Cardiac muscle cell (in vitro differentiated cells and primary cell): ENCODE measurements at places on chromosomes 12 and 14. TPM values are rescaled to one million over a fixed set of nuclear protein-coding genes. Genes with fewer than 3 reads are reported as not detected.
A peak's percentile ranks its signal among the peaks of the same experiment; 100 is the strongest.

The KRT4 gene
- total RNA-seq: not detected in 2 replicates

The GDF3 gene
- not detected in 2 replicates for total RNA-seq

GRCh38 chr12:32265951-32266350, 133.4 kb upstream of the FGD4 start:
- DNase-seq: no peak

- peak; percentile 90 for DNase-seq
Observed at GRCh38 chr14:32709027-32709426, 229.7 kb upstream of the NPAS3 start.

The ACVRL1 gene
- 0.81 and 5.5 TPM in 2 replicates for total RNA-seq

The PTPN21 gene
- 14.7 and 16.7 TPM in 2 replicates for total RNA-seq

The SIRT4 gene
- total RNA-seq: 7.4 and 10.3 TPM in 2 replicates

The OR11G2 gene
- not detected in 2 replicates for total RNA-seq

- no peak for DNase-seq
Observed at GRCh38 chr12:96769400-96769799, 137.7 kb upstream of the NEDD1 start.

GRCh38 chr12:48925304-48926011, at the start of gene FKBP11:
TSS of gene FKBP11 (minus strand) at chr12:48925492. CDS start at chr12:48925428, 64 bp downstream.
- DNase-seq: peak; percentile 39

DNA sequence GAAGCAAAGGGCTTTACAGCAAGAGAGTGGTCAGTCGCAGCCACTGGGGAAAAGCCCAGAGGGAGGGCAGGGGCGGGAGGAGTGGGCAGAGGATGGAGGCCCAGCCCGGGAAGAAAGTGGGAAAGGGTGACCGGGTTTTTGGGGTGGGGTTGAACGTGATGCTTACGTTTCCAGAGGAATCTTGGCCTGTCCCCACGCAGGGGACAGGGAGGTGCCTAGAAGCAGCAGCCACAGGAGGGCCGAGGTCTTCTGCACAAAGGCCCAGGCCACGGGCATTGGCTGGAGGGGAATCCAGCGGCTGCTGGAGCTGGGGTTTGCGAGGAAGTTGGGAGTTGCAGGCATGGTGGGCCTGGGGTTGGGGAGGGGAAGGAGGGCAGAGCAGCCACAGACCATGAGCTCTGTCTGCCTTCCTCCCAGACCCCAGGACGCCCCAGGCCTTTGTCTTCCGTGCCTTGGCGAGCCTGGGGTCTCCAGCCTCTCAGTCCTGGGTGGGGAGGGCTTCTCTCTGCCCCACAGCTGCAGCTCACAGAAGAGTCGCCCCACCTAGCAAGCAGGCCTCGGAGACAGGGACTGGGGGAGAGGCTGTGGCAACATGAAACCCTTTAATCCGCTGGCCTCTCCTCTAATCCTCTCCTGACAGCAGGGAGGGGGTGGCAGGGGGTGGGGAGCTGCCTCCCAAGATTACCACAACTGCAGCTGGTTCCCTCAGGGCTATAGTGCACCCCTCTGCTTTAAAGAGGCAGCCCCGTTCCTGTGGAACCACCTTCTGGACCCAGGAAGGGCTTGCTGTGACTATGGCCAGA, at the start of gene CACNA2D4:
TSS of gene CACNA2D4 (minus strand) at position 572 of the 803 bp plus-strand sequence. CDS start at position 393, 179 bp downstream.
- DNase-seq: no peak

DNA sequence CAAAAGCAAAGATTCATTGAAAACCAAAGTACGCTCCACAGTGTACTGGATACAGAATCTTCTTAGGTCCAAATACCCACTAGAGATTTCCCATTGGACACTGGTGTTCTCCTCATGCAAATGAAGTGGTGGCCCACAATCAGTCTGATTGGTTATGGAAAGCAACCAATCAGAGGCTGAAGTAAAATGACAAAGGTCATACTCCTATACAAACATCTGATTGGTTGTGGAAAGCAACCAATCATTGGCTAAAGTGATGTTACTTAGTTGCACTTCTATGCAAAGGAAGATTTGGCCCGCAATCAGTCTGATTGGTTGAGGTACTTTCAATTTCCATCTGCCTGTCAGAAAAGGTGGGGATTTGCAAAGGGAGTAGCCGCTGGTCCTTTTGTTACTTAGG, 1.3 kb upstream of the WASHC3 start:
- no peak for DNase-seq

GRCh38 chr14:76537906-76538647, 162.1 kb downstream of the ESRRB start:
- no peak for DNase-seq

The ACVR1B gene
- total RNA-seq: 38.1 and 46.4 TPM in 2 replicates

DNA sequence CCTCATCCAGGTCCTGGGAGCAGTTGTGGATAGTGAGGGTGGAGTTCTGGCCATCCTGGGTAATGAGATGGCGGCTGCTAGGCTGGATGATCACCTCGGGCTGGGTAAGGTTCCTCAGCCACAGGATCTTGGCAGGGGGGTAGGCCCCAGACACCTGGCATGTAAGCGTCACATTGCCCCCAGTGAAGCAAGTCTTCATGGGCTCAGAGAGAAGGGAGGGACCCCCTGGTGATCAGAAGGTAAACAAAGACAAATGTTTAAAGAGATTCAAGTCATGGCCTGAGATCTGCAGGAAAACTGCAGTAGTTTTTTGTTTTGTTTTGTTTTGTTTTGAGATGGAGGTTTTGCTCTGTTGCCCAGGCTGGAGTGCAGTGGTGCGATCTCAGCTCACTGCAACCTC, 12.8 kb upstream of the WSB2 start:
- no peak for DNase-seq

The KERA gene
- total RNA-seq: not detected in 2 replicates

DNA sequence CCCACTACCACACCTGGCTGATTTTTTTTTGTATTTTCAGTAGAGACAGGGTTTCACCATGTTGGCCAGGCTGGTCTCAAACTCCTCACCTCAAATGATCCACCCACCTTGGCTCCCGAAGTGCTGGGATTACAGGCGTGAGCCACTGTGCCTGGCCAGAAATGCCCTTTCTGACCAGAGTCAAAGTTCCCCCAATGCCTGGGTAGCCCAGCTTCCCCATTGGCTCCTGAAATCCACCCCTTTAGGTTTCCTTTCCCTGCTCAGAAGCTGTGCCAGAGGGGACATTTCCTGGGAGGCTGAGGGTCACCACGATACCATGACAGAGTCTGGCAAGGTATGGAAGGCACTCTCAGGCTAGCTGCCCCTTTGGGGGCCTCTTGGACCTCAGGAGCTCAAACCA, 3.5 kb downstream of the GSTZ1 start:
- DNase-seq: no peak

DNA sequence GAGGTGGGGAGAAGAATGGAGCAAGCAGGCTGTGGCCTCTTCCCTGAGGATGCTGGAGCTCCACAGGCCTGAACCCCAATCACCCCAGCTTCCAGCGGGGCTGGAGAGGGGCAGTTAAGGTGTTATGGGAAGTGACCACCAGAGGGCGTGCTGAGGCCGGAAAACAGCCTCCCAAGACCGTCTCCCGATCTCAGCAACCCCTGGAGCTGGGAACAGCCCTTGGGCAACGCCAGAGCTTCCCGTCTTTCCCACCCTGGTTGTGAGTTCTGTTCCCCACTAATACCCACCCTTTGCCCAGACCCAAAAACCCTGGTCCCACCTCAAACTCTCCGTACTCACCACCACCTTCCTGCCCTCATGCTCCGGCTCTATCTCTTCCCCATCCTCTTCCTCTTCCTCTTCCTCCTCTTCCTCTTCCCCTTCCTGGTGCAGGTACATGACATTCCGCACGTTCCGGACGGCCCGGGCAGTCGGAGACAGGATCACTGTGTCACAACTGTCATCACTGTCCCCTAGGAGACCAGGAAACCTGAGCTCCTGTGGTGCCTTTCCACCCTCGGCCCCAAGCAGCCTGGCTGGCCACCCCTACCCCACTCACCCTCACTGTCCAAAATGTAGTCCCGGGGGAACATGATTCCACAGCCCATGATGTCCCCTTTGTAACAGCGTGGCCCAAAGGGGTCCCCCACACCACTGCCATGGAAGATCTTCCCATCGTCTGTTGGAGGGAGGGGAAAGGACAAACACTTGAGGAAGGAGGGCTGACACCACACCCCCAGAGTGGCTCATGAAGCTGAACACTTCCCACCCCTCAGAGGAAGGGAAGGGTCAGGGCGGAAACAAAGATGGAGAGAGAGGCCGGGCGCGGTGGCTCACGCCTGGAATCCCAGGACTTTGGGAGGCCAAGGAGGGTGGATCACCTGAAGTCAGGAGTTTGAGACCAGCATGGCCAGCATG, 12.9 kb downstream of the SPRYD3 start:
- peak; percentile 88 for DNase-seq

DNA sequence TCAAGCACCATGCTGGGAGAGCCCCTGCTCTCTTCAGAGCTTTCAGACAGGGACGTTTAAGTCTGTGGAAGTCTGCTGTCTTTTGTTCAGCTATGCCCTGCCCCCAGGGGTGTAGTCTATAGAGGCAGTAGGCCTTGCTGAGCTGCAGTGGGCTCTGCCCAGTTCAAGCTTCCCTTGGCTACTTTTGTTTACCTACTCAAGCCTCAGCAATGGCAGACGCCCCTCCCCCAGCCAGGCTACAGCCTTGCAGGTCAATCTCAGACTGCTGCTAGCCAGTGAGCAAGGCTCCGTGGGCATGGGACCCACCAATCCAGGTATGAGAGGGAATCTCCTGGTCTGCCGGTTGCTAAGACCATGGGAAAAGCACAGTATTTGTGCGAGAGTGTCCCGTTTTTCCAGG, 37.4 kb upstream of the C12orf71 start:
- DNase-seq: no peak

DNA sequence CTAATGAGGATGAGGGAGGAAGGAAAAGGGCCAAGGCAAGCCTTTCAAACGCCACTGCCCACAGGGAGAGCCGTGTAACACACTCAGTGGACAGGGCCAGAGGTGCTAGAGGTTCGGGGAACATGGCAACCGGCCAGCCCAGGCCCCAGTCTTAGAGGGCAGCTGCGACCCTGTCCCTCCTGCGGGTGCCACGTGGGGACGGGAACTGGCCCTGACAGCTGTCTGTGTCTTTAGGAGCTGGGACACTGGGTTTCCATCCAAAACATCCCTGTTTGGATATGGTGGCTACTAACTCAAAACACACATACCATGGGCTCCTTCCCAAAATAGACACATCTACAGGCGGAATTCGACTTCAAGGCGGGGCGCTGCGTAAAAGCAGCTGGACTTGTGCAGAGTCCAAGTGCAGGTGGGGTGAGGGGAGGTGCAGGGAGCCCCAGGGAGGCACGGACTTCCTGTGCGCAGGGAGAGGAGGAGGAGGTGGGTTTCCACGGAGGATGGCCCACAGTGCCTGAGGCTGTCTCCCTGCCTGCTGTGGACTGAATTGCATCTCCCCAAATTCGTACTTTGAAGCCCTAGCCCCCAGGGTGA, 184.7 kb downstream of the PIWIL1 start:
- no peak for DNase-seq

- DNase-seq: no peak
Observed at GRCh38 chr14:104546591-104547309, 32.8 kb upstream of the C14orf180 start.

DNA sequence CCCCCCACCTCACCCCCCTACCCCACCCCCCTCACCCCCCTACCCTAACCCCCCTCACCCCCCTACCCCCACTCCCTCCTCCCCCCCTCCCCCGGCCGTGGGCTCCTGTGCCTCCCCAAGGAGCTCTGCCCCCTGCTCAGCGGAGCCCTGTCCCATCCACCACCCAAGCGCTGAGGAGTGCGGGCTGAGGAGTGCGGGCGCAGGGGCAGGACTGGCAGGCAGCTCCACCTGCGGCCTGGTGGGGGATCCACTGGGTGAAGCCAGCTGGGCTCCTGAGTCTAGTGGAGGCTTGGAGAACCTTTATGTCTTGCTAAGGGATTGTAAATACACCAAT, 2.3 kb upstream of the JPH4 start:
- DNase-seq: no peak

DNA sequence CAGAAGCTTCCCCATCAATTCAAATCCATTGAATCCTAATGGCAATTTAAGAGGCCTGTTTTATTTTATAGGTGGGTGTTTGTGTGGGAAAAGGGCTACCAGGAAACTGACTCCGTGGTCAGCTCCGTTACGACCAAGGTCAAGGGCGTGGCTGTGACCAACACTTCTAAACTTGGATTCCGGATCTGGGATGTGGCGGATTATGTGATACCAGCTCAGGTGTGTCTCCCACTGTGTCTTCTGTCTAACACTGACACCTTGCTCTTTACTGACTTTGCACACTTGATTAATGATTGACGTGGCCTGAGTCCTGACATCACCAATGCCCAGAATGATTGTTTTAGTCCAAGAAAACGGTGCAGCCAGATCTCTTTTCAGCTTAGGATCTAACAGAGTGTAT, 7.1 kb downstream of the P2RX4 start:
- DNase-seq: no peak

The CIROP gene
- total RNA-seq: 0.15 TPM in 1 of 2 replicates, not detected in the other

- peak; percentile 88 for DNase-seq
Observed at GRCh38 chr14:22386924-22387775, 201.9 kb downstream of the DAD1 start.

GRCh38 chr12:69840727-69841126, 15.7 kb downstream of the MYRFL start:
- DNase-seq: no peak

- DNase-seq: no peak
Observed at GRCh38 chr12:56337753-56338251, 882 bp upstream of the IL23A start.

GRCh38 chr14:69231486-69231885, 28.5 kb upstream of the GALNT16 start:
- peak; percentile 23 for DNase-seq
